Thyroid gland (tissue), 4 donors: ENCODE measurements at places on chromosomes 5 and 9.
A peak's percentile ranks its signal among the peaks of the same experiment; 100 is the strongest.

GRCh38 chr5:178143901-178144300 is 9.8 kb downstream of the NHP2 start:
- no peaks in the 10 kb centered on the region for H3K27me3 ChIP-seq
- no peak overlapping the region for H3K4me3 ChIP-seq
- DNase-seq = peak; percentile 24
- H3K4me1 ChIP-seq = no peaks in the 10 kb centered on the region

DNA sequence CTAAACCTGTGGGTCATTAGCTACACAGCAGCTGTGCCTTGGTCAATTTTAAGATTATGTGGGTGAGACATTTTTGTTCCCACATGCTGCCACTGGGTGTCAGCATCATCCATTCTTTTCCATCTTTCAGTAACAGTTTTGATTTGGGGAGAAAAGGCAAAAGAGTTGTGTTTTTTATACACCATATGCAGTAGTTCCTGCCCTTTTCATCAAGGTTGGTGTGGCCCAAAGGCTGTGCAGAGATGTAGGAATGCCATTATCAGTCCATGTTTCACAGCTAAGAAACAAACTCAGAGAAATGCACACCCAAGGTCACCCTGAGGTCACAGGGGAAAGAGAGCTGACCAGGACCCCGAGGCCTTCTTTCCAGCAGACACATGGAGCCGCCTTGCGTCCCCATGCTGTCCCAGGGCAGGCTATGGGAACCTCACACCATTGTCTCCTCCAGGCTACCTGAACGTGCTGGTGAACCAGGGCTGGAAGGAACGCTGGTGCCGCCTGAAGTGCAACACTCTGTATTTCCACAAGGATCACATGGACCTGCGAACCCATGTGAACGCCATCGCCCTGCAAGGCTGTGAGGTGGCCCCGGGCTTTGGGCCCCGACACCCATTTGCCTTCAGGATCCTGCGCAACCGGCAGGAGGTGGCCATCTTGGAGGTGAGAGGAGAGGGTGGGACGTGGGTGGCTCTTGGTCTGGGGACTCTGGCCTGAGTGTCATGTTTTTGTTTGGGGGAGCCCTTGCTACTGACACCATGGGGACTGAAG is 27.8 kb upstream of the GRPEL2 start:
- H3K4me3 ChIP-seq = no peak overlapping the region
- peak; percentile 35 for DNase-seq
- no peak overlapping the region for H3K27ac ChIP-seq
- peaks cover 12% of the 10 kb centered on the region for H3K4me1 ChIP-seq

DNA sequence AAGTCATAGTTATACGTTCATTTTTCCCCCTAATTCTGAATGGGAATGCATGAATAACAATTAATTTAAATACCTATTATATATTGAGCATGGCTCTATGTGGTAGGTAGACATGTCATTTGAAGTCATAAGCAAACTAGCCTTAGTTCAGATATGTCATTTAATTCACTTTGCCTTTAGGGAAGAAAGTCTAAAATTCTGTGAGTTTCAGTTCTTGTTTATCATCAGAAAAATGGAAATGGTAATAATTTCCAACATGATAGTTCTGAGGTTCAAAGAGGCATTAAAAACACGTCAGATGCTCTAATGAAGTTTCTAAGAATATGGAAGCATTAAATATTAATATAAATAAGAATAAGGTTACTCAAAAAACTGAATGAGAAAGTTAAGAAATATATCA is 13.1 kb upstream of the ANXA1 start:
- no peak for DNase-seq
- H3K27ac ChIP-seq = no peak overlapping the region
- peaks cover 15% of the 10 kb centered on the region for H3K4me1 ChIP-seq
- H3K36me3 ChIP-seq = no peaks in the 10 kb centered on the region

DNA sequence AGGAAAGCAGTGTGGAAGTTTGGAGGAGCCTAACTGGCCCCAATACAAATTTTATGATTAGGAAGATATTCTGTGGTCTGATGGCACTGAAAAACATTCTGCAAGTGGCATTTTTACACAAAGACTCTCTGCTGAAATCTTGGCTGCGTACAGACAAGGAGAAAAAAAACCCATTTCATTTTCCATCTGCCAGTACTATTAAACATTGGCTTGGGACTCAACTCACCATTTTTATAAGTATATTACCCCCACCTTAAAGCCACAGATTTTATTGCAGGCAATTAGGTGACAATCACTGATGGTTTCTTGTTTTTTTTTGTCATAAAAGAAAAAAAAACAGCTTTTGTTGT is 206.9 kb downstream of the PTTG1 start:
- H3K4me1 ChIP-seq = no peaks in the 10 kb centered on the region
- H3K36me3 ChIP-seq = no peaks in the 10 kb centered on the region
- H3K27me3 ChIP-seq = no peaks in the 10 kb centered on the region
- H3K4me3 ChIP-seq = no peak overlapping the region
- no peak overlapping the region for H3K27ac ChIP-seq
- no peak for DNase-seq

- no peak overlapping the region for H3K4me3 ChIP-seq
- H3K27ac ChIP-seq = no peak overlapping the region
- DNase-seq = no peak
- H3K36me3 ChIP-seq = no peaks in the 10 kb centered on the region
- H3K4me1 ChIP-seq = no peaks in the 10 kb centered on the region
Observed at GRCh38 chr9:117034866-117035265, 347.8 kb downstream of the TRIM32 start.

DNA sequence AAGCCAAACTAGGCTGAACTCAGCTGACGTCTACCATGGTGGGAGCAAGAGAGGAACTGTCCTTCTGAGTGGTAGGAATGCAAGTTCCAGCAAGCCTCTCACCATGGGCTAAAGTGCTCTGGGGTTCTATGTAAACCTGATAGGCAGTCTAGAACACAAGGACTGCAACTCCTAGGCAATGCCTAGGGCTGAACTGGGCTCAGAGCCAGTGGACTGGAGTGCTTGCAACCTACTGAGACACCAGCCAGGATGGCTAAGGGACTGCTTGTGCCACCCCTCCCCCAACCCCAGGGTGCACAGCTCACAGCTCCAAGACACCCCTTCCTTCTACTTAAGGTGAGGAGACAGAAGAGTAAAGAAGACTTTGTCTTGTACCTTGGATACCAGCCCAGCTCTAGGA is 12.1 kb upstream of the RCL1 start:
- no peak for DNase-seq
- H3K4me3 ChIP-seq = no peak overlapping the region
- no peaks in the 10 kb centered on the region for H3K27me3 ChIP-seq
- H3K4me1 ChIP-seq = no peaks in the 10 kb centered on the region

- no peak overlapping the region for H3K4me3 ChIP-seq
- H3K36me3 ChIP-seq = no peaks in the 10 kb centered on the region
- no peak overlapping the region for H3K27ac ChIP-seq
- no peaks in the 10 kb centered on the region for H3K27me3 ChIP-seq
- no peaks in the 10 kb centered on the region for H3K4me1 ChIP-seq
Observed at GRCh38 chr5:3025392-3025791, 273.9 kb upstream of the IRX2 start.

GRCh38 chr5:9351546-9351945 is 194.3 kb downstream of the SEMA5A start:
- H3K4me1 ChIP-seq = no peaks in the 10 kb centered on the region
- H3K36me3 ChIP-seq = no peaks in the 10 kb centered on the region
- H3K27ac ChIP-seq = no peak overlapping the region
- H3K27me3 ChIP-seq = no peaks in the 10 kb centered on the region

- H3K4me1 ChIP-seq = no peaks in the 10 kb centered on the region
- DNase-seq = no peak
- H3K27me3 ChIP-seq = no peaks in the 10 kb centered on the region
- H3K36me3 ChIP-seq = no peaks in the 10 kb centered on the region
- no peak overlapping the region for H3K4me3 ChIP-seq
- H3K27ac ChIP-seq = no peak overlapping the region
Observed at GRCh38 chr9:106419829-106420228, 443.1 kb upstream of the ZNF462 start.

GRCh38 chr5:91434348-91434747 is 51.2 kb upstream of the ARRDC3 start:
- no peaks in the 10 kb centered on the region for H3K36me3 ChIP-seq
- H3K4me1 ChIP-seq = no peaks in the 10 kb centered on the region
- H3K4me3 ChIP-seq = no peak overlapping the region

GRCh38 chr5:141874262-141874964 is 3.8 kb downstream of the PCDH1 start:
- no peak overlapping the region for H3K4me3 ChIP-seq
- DNase-seq = no peak
- no peaks in the 10 kb centered on the region for H3K27me3 ChIP-seq
- no peaks in the 10 kb centered on the region for H3K36me3 ChIP-seq

DNA sequence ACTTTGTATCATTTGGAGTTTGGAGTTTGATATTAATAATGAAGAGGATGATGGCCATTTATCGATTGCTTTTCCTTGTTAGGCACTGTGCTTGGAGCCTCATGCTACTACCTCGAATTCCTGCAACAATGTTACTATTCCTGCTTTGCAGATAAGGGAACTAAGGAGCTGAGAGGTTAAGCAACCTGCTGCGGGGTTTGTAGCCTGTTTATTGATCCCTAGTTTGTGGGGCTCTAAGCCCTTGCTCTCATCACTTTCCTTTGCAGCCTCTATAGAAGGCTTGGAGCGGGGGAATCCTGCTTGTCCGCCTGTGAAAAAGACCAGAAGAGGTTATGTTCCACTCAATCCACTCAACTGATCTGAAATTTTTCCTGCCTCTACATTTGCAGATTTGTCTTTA is 15.8 kb downstream of the ARHGEF28 start:
- peaks cover 47% of the 10 kb centered on the region for H3K4me1 ChIP-seq
- DNase-seq = no peak

DNA sequence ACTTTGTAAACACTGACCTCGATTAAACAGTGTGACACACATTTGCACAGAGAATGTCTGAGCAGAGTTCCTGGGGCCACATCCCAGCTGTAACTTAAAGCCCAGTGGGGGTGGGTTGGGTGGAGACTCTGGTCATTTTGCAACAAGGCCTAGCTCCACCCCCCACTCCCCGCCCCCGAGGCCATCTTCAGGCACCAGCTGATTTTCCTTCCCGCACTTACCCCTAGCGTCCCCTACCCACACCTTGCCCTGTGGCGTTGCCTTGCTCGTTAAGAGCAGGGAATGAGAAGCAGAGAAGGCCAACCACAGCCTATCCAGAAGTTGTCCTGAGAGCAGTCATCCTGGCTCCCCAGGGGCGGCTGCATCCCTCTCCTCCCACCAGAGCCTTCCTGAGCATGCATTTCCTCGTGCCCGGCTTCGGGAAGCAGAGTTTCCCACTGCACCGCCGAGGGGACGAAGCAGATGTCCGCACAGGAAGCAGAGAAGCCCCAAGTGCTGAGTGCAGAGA is 101.7 kb upstream of the SARDH start:
- H3K4me1 ChIP-seq = peaks cover 8% of the 10 kb centered on the region
- no peak overlapping the region for H3K27ac ChIP-seq
- no peaks in the 10 kb centered on the region for H3K27me3 ChIP-seq
- H3K36me3 ChIP-seq = no peaks in the 10 kb centered on the region
- DNase-seq = no peak
- H3K4me3 ChIP-seq = no peak overlapping the region

- no peaks in the 10 kb centered on the region for H3K27me3 ChIP-seq
- H3K4me1 ChIP-seq = peaks cover 10% of the 10 kb centered on the region
- H3K27ac ChIP-seq = no peak overlapping the region
- H3K4me3 ChIP-seq = no peak overlapping the region
Observed at GRCh38 chr5:65775476-65775875, 53.5 kb downstream of the NLN start.

GRCh38 chr5:152337484-152337883 is 67.6 kb downstream of the NMUR2 start:
- H3K4me3 ChIP-seq = no peak overlapping the region
- no peak for DNase-seq
- H3K4me1 ChIP-seq = no peaks in the 10 kb centered on the region
- no peak overlapping the region for H3K27ac ChIP-seq
- no peaks in the 10 kb centered on the region for H3K27me3 ChIP-seq
